ENCODE measurements at places on chromosomes 1 and 21.

DNA sequence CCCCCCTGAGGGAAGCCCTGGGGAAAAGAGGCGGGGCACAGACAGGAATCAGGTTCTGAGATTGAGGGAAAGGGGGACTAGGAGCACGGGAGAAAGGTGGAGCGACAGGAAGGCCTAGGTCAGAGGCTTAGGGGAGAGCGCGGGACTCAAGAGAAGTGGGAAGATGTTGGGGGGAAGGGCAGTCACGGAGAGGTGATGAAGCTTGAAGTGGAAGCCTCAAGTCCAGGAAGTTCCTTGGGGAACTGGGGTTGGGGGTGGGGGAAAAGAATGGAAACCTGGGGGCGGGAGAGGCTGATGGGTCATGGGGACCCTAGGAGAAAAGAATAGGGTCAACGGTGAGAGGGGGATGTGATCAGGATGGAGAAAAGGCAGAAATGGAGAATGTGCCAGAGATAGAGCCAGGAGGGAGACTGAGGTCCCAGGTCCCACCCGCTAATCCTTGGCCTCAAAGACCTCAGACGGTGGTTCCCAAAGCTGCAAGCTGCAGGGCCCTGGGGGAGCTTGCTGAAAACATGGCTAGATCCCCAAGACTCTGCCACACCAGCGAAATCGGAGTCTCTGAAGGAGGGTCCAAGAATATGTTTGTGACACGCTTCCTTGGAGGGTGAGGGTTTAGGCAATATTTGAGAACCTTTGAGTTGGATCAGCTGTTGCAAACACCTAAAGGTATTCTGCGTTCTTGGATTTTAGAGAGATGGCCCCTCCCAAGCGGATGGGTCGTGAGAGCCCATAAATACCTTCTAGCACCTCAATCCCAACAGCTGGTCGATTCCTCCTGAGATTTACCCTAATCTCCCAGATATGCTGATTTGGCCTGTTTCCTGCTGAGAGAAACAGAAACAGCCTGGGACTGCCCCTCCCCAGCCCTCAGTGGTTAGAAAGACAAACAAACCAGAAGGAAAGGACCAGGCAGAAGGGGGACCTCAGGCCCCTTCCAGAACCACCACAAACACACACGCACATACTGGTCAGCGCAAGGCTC is 3.6 kb downstream of the C1orf232 start:
- no peak for DNase-seq

DNA sequence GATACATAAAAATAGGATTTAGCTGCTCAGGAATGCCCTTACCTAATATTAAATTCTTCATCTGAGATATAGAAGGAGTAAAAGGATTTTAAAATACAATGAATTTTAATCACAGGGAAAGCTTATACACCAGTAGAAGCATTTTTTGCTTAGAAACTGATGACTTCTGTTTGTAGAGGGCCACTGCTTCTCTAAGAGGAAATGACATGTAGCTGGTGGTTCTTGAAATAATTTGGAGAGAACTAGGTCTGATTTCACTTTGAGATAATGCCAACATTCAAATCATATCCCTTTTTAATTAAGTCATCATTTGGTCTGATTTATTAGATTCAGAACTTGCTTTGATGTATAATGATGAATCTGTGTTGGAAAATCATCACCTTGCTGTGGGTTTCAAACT is 166.6 kb upstream of the SGIP1 start:
- no peak for DNase-seq

- no peak for DNase-seq
These were observed 90.1 kb downstream of the DMRTB1 start for GRCh38 chr1:53549287-53549686.

GRCh38 chr1:246122071-246122470 is 385.0 kb downstream of the SMYD3 start:
- no peak for DNase-seq

GRCh38 chr1:116667575-116668105 is at the start of gene IGSF3:
IGSF3 (minus strand) TSS chr1:116667733; CDS start chr1:116666326, 1,407 bp downstream.
- DNase-seq, result peak; percentile 41

GRCh38 chr1:53575955-53576320 is 116.7 kb downstream of the DMRTB1 start:
- DNase-seq, result no peak

DNA sequence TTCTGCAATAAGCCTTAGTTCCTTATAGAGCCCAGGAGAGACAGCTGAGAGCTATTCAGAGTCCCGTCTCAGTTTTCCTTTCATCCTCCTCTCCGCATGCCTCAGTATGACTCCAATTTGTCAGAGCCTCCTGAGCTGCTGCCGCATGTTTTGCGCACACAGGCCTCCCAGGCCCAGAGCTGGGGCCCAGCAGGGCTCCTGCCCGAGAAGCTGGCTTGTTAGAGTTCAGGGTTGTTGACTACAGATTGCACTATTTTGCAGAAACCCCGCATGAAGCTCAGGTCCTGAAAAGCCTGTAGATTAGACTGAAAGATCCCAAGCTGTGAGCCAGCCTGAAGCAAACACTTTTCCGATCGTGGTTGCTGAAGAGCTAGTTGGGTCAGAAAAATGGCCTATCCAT is 51.5 kb downstream of the IGSF5 start:
- DNase-seq, result no peak

DNA sequence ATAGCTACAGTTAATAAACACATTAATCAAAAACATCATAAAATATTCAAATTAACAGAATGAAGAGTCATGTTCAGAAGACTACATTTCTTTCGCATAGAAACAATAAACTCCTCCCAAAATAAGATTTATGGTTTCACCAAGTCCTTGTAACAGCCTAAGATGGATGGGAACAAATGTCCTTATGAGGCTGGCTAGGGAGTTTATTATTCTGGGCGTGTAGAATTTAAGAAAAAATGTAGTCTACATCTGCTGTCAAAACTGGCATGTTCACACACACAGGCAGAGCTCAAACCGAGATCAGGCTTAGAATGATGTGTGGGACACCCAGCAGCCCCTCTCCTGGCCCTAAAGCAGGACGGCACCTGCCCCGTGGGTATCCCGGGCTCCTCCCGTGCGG is 101.1 kb downstream of the NPHP4 start:
- no peak for DNase-seq

DNA sequence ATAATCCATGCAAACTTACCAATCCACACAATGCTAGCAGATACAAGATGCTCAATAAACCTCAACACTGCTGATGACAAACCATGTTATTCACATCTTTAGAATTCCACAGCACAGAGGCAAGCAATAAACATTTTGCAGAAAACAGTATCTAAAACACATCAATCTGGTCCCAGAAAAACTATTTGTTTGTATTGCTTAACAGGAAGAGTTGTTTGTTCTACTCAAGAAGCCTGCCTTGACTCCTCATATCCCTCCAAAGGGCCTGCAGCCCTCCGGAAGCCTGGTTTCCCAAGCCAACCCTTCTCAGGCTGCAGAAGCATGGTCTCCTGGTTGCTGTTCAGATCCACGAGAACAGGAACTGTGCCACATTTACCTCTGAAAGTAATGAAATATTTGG is 139.7 kb downstream of the RERE start:
- DNase-seq, result no peak

DNA sequence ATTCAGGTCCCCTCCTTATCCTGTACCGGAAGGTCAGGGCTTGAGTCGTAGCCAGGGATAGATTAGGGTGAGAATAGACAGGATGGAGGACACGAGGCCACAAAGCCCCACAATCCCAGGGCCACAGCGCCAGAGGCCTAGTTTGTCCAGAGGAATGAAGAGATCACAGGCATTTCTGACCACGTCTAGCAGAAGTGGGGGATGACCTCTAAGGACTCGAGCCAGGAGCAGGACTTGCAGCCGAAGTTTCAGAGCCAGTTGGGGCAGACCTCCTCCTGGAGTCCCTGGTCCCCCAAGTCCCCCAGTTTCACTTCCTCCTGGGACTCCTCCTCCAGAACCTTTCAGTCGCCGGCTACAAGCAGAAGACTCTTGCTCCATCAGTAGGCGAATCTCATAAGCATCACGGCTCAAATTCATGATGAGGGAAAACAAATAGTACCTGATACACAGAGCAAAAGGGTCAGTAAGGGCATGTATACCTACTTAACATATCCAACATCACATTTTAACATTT is 2.3 kb upstream of the ITGA10 start:
- no peak for DNase-seq

DNA sequence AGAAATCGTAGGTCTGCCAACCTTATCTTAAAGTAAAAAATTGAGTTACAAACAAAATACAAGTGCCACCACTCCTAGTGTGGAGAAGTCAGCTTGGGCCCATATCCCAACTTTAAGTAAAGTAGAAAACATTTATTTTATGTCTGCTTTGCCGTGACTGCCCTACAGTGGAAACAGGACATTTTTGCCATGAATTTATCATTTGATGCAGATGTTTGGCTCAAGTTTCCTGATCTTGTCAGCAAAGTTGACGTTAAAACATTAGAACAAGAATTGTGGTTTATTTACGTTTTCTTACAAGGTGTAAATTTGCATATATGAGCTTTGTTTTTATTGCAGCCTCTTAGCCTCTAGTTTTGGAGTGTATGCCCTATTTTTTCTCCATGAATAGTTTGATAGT is 17.1 kb upstream of the KCNJ15 start:
- DNase-seq, result no peak

- no peak for DNase-seq
These were observed 19.0 kb downstream of the CFAP74 start for GRCh38 chr1:1984560-1985070.

GRCh38 chr1:41240781-41241353 is 1.2 kb downstream of the SCMH1 start:
- no peak for DNase-seq

DNA sequence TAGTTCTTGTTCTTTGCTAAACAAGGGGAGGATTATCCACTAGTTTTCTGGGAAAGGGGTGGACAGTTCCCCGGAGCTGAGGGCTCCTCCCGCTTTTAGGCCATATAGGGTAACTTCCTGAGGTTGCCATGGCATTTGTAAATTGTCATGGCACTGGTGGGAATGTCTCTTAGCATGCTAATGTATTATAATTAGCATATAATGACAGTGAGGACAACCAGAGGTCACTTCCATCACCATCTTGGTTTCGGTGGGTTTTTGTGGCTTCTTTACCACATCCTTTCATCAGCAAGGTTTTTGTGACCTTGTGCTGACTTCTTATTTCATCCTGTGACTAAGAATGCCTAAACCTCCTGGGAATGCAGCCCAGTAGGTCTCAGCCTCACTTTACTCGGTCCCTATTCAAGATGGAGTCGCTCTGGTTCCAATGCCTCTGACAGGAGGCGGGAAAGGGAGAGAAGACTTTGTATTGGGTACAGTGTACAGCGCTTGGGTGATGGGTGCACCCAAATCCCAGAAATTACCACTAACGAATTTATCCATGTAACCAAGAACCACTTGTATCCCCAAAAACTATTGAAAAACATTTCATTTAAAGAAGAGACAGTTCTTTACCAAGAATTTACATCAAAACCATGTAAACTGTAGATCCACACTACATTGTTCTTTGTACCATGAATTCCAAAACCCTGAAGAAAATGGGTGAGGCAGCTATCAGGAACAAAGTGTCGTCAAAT is 8.7 kb upstream of the SLC2A5 start:
- DNase-seq, result no peak

GRCh38 chr1:240169188-240169587 is 77.5 kb downstream of the FMN2 start:
- DNase-seq, result no peak

DNA sequence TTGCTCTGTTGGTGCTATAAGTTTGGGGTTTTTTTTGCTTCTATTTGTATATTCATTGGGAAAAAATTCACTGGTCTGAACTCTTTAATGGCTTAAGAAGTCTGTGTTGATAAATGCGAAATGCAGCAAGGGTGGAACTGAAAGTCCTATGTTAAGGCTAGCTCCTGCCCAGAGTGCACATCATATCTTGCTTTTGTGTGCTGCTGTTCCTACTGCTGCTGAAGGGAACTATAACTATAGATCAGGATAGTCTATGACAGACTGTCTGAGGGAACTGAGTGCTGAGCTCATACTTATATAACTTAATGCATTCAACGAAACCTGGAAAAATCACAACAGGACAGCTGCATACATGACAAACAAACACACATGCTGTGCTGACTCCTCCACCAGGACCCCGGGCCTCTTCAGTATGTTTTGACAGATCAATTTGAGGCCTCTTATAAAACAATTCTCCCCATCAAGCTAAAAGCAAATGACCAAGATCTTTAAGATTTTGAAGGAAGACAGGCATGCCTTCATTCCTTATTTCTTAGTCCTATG is 1031.5 kb upstream of the ADGRL2 start:
- DNase-seq, result no peak

GRCh38 chr1:8194481-8195227 is 123.3 kb upstream of the SLC45A1 start:
- no peak for DNase-seq

DNA sequence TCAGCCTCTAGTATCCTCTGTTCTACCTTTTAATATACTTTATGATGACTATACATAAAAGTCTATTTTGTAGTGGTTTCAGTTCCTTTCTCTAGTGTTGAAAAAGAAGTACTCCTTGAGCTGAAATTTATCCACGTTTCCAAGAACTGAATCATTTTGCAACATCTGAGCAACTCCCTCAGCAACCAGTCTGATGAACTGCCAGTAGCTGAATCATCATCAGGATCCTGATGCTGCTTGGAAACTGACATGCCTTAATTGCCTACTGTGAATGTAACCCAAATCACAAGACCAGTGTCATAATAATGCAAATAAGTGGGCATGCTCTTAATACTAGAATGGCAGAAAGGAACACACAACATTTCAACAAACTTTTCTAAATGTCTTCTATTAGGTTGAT is 103.3 kb downstream of the CYYR1 start:
- DNase-seq, result no peak

DNA sequence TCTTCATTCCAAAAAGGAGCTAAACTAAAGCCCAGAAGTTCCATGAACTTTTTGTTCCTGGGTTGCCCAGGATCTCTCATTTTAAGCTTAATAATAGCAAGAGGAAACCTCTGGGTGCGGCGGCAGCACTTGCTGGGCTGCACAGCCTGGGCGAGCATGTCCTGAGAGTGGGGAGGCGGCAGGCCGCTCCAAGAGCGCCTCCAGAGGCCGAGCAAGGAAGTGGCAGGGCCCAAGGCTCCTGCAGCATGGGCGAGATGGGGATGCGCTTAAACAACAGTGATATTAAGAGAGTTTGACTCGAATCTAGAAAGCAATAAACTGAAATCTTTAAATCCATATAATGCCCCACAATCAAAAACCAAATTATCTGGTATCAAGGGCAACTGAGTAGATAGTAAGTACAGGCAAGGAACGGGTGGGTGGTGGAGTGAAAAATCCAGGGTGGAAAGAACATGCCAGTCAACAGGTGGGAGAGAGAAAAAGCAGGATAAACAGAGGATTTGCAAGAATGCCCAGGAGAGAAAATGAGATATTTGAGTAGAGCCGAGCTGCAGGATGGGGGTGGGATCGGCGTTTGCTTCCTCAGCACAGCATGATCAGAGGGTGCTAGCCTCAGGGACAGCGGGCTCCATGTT is 14.1 kb upstream of the TNR start:
- DNase-seq, result peak; percentile 1

- peak; percentile 24 for DNase-seq
These were observed 64.0 kb upstream of the ZNF281 start for GRCh38 chr1:200473698-200474371.

DNA sequence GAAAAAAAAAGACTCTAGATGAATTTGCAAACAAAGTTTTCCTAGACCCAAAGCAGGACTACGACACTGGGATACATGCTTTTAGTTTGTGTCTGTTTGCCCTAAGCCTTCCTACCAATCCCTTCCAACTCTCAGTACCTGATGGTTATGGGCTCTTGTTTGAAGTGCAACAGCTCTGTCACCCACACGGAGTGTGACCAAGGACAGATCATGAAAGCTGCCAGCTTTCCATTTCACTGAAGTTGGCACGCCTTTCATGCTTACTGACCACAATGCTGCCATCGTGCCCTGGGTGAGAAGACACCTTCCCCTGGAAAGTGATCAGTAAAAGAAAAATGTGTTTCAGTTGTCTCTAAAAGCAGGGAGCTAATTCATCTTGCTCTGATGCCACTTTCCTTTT is 312.5 kb upstream of the PTBP2 start:
- DNase-seq, result no peak

- peak; percentile 45 for DNase-seq
These were observed 95.2 kb downstream of the ITPKB start for GRCh38 chr1:226643611-226644540.
